Smooth muscle cell of the coronary artery (primary cell): ENCODE measurements at places on chromosomes 2 and 18. TPM values are rescaled to one million over a fixed set of nuclear protein-coding genes. Genes with fewer than 3 reads are reported as not detected.

The C2orf74 gene
- 8.0 and 16.8 TPM in 2 replicates for total RNA-seq

The LONRF2 gene
- 0.23 TPM in 1 of 2 replicates, not detected in the other for total RNA-seq

The ANKRD12 gene
- 18.2 and 99.3 TPM in 2 replicates for total RNA-seq

The APOB gene
- total RNA-seq = not detected in 2 replicates

The ITGB6 gene
- 0.15 TPM in 1 of 2 replicates, not detected in the other for total RNA-seq

The LRRFIP1 gene
- 41.5 and 68.3 TPM in 2 replicates for total RNA-seq

The CPLX4 gene
- total RNA-seq = not detected in 2 replicates

The CYS1 gene
- total RNA-seq = 0.45 and 1.6 TPM in 2 replicates

The PLEKHA3 gene
- 4.9 and 7.8 TPM in 2 replicates for total RNA-seq
